ENCODE measurements at places on chromosomes 4 and X. TPM values are rescaled to one million over a fixed set of nuclear protein-coding genes. Genes with fewer than 3 reads are reported as not detected.

Gene ATG4A
- 7.4 TPM for total RNA-seq

Gene INTS12
- 37.8 TPM for total RNA-seq

Gene CXCR3
- total RNA-seq = not detected

Gene P2RY8
- under 0.01 TPM for total RNA-seq

Gene CFAP47
- total RNA-seq = 45.4 TPM

Gene TEX13B
- total RNA-seq = not detected

All from diencephalon (tissue), 1 donor.